ENCODE measurements at places on chromosomes 7 and 10.

DNA sequence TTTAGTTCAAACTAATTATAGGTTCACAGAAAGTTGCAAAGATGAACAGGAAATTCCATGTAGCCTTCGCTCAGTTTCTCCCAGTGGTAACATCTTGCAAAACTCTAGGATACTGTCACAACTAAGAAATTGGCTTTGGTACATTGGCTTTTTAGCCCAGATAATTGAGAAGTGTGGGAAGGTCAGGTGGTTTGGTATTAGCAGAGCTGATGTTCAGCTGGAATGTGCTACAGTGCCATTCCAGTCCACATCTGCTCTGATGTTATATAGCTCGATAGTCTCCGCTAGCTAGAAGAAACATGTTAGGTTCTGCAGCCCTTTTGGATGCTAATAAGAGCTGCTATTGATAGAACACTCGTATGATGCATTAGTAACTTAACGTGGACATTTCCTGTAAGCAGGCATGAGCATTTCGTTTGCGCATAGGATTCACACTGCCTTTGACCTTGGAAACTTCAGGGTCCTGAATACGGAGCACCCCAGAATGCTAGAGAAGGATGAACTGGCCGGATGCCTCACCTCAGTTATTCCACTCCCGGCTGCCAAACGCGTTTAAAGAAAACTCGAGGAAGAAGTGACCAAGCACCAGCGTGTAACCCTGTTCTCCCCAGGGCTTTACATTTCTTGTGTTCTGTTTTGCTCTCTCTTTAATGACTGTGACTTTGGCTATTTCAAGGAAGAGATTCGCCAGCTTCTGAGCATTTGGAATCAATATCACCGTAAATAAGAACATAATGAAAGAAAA, 271.4 kb downstream of the GALNT17 start:
- DNase-seq: no peak

- no peak for DNase-seq
These were observed 11.9 kb downstream of the CYTH3 start for GRCh38 chr7:6260291-6261187.

DNA sequence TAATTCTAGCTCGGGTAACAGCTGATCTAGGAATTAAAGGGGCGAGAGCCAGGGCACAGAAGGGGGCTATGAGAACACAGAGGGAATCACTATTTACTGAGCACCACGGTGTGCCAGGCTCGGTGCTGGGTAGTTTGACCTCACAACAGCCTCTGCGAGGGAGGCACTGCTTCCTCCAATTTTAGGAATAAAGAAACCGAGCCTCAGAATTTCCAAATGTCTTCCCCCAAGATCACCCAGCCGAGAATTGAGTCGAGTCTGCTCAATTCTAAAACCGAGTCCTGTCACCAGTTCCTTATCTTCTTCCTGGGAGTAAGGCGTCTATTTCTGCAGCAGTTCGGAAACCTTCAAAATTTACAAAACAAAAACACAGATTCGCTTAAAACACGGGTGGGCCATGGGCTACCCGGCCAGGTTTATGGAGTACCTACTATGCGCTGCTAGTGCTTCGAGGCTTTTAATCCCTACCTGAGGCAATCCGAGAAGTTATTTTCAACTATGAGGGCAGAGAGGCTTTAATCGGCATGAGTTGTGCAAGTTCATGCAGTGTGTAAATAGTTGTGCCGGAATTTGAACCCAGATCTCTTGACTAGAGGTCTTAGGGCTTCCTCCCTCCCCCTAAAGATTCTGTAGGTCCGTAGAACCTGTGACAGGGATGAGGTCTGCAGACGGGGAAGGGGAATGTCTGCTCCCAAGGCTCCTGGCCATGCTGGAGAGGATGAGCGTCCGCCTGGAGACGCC, 872 bp upstream of the HMX2 start:
- DNase-seq: no peak

DNA sequence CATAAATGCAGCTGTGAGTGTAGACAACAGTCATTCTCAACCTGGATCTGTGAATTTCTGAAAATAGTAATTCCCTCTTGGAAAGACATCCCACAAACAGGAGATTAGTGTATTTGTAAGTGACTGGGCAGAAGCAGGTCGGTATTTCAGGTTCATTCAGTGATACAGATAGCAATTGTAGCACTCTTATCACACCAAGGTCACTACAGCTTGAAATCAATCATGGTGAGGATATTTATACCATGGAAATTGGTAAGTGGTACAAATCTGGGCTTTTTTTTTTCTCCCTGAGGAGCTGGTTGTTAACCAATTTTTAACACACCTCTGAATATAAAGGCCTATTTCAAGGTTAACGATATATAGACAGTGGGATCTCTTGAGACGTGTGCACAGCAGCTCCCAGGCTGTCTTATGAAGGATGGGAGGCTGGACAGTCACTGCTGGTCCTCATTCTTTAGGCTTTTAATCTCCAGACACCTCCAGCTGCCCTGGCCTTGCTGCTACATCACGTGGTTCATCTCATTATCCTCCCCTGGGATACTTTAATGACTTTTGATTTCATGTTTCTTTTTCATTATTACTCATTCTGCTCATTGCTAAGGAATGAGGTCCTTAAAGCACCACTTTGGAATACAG, 87.1 kb downstream of the ITGA8 start:
- DNase-seq: no peak

GRCh38 chr7:521221-522070, 1.8 kb upstream of the PDGFA start:
- DNase-seq: no peak

- no peak for DNase-seq
These were observed 173.8 kb downstream of the DIP2C start for GRCh38 chr10:515674-516073.

DNA sequence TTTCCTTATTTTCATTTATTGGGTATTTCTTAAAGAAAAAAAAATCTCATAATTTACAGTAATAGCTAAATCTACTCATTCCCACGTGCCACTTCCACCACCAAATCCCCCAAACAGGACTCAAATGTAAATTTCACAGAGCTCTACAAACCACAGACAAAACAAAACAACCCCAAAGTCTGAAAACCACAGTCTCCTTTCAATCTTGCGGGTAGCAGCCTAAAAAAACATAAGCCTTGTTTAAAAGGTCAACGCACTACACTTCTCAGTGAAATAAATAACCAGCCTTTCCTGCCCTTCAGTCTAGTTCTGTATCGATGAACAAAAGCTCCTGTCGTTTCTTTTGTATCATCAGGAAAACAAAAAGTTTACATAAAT, 121.8 kb upstream of the AFAP1L2 start:
- no peak for DNase-seq

GRCh38 chr7:128743112-128743772, 4.1 kb downstream of the CALU start:
- DNase-seq: no peak

DNA sequence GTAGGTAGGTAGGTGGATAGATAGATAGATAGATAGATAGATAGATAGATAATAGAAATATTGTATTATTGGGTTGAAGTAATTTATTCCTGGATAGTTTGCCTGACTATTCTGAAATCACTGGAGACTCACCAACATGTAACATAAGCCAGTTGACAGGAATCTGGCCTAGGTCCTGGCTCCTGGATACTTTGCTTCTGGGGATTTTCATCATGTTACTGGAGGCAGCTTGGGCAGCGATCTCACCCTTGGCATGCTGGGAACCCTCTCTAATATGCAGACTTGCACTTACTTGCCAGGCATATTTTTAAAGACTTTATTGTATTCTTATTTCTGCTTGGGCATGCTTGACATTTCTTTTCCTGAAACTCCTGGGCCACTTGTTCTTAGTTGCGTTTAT, 709.1 kb upstream of the FZD8 start:
- DNase-seq: no peak

GRCh38 chr7:74020390-74020789, 7.6 kb upstream of the ELN start:
- no peak for DNase-seq

DNA sequence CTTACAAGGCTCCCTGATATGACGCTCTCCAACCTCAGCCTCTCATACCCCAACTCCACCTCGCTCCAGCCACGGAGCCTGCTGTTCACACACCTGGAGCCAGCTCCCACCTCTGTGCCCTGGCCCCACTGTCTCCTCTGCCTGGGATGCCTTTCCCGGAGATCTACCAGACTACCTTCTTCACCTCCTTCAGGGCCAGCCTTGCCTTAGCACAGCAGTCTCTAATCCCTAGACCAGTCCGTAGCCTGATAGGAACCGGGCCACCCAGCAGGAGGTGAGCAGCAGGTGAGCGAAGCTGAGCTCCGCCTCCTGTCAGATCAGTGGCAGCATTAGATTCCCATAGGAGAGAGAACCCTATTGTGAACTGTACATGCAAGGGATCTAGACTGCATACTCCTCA, 23.2 kb upstream of the SMURF1 start:
- DNase-seq: no peak

DNA sequence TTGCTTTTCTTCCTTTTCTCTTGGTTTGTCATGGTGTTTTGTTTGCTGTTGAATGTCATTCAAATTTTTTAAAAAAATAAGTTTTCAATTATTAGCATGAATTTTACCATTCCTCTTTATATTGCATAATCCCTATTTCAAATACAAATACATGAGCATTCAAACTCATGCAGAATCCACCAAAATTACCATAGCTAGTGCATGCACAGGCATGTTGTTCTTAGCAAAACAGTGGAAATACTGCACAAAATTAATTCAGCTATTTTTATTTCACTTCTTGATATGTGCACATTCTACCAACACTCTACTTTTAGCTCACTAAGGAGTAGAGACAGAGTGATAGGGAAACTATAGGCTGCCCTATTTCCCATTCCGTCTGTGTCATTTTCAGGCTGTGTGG, 670.1 kb upstream of the LRRN3 start:
- DNase-seq: no peak

DNA sequence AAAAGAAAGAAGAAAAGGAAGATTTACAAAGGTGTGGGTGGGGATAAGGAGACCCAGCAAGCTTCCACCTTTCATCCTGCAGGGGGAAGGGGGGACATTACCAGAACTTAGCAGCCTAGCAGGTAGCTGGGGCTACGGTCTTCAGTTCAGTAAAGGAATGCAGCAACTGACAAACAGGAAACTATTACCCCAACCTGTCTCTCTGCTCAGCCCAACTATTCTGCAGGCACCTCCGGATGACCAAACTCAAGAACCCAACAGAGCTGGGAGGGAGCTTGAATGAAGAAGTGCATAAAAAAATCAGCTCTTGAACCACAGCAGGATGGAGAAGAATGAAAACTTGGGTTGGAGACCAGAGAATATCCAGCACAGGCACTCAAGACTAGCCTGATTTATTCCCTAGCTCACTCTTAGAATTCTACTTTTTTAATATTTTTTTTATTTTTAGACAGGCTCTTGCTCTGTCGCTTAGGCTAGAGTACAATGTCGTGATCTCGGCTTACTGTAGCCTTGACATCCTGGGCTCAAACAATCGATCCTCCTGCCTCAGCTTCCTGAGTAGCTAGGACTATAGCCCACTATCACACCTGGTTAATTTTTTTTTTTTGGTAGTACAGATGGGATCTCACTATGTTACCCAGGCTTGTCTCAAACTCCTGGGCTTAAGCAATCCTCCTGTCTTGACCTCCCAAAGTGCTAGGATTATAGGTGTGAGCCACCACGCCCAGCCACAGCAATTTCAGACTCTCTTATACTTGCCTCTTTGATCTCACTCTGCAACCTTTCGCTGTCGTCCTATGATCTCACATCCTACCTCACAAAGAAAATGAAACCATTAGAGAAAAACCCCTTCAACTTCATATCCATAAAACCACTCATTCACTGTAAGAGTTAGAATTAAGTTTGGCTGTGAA, 18.5 kb upstream of the C10orf67 start:
- DNase-seq: no peak

- peak; percentile 31 for DNase-seq
These were observed 9.2 kb downstream of the ITPRIP start for GRCh38 chr10:104328896-104329710.

GRCh38 chr10:114353383-114353782, 50.9 kb downstream of the AFAP1L2 start:
- no peak for DNase-seq

DNA sequence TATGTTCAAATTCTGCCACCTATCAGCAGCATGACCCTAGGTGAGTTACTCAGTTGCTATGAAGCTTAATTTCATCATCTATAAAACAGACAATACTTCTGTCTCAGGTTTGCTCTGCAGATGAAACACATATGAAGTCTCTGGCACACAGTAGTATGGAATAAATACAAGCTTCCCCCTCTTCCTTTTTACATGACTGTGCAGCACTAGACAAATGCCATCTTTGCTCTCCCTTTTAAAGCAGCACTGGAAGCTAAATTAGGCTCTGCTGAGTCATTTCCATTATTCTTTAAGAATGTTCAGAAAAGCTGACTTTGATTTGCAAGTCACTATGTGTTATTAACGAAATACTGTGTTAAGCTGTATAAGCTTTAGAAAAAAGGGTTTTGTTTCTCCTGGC, 40.7 kb upstream of the ANAPC16 start:
- DNase-seq: no peak

DNA sequence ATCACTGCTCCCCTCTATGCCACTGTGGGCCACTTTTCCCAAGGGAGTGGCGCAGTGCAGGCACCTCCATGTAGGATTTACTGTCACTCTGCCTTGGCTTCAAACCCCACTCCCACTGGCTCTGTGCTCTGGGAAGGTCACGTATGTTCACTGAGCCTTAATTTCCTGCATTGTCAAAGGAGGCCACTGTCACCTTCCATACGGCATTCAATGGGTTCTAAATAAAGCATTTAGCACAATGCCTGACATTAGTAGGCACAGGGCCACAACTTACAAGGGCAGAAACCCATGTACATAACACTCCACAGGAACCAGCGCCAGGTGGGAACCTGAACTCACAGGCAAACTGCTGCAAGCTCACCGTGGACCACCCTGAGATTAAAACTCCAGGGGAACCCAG, 196.4 kb downstream of the USP6NL start:
- no peak for DNase-seq

- no peak for DNase-seq
These were observed 4.6 kb downstream of the FZD8 start for GRCh38 chr10:35637462-35637861.

- DNase-seq: no peak
These were observed 337.2 kb downstream of the C7orf25 start for GRCh38 chr7:42574685-42575084.

- no peak for DNase-seq
These were observed 68.4 kb downstream of the CDHR3 start for GRCh38 chr7:106031300-106032035.

- DNase-seq: peak; percentile 11
These were observed 31.4 kb upstream of the TRIM8 start for GRCh38 chr10:102612964-102613275.
